ENCODE measurements at places on chromosomes 5 and 9.

- DNase-seq, result no peak
These were observed 46.2 kb downstream of the LHFPL2 start for GRCh38 chr5:78602400-78602799.

DNA sequence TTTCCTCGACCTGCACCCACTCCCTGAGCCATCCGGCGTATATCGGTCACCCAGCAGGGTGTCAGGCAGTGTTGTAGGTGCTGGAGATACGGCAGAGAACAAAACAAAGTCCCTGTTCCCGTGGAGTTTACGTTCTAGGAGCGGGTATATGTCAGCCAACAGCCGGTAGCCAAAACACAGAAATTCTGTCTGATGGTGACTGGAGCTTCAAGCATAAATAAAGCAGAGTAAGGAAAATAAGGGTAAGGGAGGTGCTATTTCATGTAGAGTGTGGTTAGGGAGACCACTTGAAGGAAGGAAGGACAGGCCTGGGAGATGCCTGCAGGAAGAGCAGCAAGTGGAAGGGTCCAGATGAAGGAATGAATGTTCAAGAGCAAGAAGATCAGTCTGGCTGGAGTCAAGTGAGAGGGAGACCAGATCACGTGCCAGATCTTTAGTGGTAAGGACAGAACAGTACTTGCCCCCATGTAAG is 783 bp upstream of the ZFR start:
- DNase-seq, result no peak

DNA sequence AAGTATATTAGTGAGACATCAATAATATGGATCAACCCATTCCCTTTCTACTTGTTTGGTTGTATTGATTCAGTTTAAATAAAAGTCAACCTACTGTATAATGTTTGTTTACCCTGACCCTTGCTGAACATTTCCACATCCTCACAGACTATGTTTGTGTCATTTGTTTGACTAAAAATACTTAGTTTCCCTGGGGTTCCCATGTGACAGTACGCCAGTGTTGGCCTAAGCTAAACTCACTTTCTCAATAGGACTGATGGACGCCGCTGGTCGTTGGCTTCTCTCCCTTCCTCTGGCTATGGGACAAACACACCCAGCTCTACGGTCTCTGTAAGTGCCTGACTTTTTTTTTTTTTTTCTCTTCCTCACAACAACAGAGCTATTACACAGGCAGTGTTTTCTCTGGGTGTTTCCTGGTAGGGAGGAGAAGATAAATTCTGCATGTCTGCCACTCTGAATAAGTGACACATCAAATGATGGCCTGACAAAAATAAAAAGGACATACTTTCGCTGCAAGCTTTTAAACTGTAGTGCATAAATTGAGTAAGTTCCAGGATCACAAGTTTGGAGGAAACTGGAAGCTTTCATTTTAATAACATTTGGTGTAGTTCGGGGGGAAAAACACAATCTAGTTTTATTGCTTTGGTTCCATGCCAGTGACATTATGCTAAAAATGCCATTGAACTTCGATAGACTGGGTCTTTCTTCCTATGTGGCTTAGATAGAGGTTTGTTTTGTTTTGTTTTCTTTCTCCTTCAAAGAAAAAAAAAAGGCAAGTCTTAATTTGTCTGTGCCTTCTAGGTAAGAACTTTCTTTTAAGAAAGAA is 101.0 kb downstream of the CD180 start:
- no peak for DNase-seq

DNA sequence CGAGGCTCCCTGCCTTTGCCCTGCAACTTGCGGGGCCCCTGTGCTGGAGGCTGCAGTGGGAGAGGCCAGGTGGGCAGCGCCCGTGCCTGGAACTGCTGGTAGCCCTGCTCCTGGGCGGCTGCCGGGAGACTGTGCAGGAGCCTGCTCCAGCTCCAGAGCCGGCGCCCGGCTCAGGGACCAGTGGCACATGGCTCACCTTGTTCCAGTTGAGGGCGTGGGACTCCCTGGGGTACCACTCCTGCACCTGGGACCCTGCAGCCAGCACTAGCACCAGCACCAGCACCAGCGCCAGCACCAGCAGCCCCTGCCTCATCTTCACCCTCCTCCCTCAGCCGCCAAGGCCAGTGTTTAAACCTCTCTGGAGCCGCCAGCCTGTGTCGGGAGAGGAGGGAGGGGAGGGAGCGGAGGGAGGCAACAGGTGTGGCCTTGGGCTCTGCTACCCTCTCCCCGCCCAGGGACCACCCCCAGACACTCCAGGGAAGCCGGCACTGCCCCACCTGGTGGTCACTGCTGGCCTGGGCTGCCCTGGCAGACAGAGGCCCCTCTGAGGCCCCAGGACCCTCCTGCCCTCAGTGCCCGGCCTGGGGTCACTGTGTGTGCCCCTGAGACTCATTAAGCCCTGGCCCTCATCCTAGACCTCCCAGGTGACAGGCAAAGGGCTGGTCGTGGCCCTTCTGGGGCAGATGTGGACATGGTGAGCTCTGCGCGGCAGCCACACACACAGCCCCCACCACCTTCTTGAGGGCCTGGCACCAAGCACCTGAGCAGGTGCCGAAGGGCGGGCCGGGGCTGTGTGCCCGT is at the start of gene LCN10:
TSS of gene LCN10 (minus strand) at position 350 of the 801 bp plus-strand sequence. CDS start at position 313, 37 bp downstream.
- no peak for DNase-seq

DNA sequence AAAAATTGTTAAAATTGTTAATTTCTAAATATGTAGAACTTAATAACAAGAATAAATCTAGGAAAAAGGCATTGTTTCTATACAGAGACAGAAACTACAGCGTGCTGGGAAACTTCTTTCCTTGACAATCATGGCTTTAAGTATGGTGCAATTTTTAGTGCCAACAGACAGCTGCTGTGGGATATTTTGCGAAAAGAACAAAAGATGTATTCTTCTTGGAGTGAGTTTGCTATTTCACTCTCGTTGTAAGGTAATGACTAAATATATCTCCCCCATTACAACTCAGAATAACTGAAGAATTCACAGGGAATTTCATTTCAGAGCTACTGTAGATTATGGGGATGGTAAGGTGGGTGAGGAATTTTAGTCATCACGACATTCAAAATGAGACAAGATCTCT is 2055.0 kb upstream of the ACO1 start:
- DNase-seq, result no peak

DNA sequence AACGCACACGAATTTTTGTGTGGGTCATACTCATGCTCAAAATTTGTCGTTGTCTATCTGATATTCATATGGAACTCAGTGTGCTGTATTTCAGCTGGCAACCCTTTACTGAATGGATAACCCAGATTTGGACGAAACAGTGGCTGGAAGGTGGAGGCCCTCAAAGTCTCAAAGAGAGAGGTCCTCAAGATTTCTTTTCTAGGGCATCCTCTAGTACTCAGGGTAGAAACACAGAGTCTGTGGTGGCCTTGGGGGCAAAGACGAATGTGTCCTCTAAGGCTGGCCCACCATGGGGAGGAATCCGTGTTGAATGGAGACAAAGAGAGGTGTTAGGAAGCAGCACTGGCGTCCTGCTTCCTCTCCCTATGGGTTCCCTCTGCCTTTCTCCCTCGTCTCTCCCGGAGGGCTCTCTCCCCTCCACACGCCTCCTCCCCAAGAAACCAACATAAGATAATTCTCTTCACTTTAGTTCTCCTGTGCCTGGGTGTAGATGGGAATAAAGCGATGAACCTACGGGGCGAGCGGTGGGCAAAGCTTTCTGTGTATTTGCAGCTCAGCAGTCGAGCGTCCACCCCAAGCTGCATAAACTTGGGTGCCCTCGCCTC is 333.7 kb downstream of the CWC27 start:
- DNase-seq, result no peak

DNA sequence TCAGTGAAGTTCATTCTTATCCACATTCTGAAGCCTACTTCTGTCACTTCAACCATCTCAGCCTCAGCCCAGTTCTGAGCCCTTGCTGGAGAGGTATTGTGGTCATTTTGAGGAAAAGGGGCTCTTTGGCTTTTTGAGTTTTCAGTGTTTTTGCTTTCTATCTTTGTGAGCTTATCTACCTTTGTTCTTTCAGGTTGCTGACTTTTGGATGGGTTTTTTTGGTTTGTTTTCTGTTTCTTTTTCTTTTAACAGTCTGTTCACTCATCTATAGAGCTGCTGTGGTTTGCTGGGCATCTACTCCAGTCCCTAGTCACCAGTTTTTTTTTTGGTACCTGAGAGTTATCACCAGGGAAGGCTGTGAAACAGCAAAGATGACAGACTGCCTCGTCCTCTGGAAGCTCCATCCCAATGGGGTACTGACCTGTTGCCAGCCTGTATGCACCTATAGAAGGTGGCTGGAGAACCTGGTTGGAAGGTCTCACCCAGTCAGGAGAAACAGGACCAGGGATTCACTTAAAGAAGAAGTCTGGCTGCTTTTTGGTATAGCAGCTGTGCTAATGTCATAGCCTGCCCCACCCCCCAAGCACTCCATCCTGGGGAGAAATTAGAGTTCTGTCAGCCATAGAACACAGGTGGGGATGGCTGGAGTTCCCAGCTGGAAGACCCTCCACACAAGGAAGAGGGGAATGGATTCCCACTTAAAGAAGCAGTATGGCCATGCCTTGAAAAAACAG is 138.6 kb upstream of the TSLP start:
- DNase-seq, result no peak

GRCh38 chr5:151569132-151570046 is 21.7 kb downstream of the FAT2 start:
- peak; percentile 17 for DNase-seq

DNA sequence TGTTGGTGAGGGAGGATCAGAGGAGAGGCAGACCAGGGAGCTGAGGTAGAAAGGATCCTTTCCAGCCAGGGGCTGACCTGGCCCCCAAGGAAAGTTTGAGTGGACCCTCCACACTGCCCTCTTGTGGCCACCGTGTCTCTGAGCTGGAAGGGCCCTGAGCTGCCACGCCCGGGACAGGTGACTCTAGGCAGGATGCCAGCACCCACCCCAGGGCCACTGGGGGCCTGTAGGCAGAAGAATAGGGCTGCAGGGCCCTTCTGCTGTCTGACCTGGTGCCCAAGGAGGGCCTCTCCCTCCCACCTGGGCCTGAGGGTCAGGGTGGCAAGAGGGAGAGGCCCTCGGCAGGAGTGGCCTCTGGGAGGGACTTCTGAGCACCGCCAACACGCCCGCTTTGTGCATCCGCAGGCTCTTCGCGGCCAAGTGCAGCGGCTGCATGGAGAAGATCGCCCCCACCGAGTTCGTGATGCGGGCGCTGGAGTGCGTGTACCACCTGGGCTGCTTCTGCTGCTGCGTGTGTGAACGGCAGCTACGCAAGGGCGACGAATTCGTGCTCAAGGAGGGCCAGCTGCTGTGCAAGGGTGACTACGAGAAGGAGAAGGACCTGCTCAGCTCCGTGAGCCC is 76.8 kb downstream of the LMX1B start:
- peak; percentile 58 for DNase-seq

DNA sequence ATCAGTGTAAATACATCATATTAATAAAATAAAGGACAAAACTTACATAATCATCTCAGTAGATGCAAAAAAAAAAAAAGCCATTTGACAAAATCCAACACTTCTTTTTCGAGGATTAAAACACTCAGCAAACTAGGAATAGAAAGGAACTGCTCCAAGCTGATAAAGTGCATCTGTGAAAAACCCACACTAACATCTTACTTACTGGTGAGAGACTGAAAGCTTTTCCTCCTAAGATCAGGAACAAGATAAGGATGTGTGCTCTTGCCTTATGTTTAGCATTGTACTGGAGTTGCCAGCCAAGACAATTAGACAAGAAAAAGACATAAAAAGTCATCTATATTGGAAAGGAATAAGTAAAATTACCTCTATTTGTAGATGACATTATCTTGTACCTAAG is 120.2 kb upstream of the SAP30L start:
- no peak for DNase-seq

- no peak for DNase-seq
These were observed 86.9 kb downstream of the NUDT12 start for GRCh38 chr5:103475629-103476240.

DNA sequence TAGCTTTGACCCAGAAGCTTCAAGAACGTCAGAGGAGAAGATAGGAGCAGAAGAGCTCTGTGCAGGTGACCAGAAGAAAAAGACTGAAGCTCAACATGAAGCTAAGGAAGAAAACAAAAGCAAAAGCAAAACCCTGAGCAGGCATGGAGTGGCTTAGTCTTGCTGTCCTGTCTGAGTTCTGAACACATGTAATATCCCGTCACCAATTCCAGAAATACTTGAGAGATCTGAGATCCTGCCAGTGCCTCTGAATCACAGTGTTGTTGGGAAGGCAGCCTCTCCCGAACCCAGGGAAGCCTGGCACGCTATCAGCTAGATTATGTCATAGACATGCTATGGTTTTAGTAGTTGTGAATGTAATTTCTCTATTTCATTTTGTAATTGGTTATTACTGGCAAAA is 235.7 kb downstream of the ICE1 start:
- DNase-seq, result no peak

- DNase-seq, result no peak
These were observed 544.7 kb upstream of the KLF4 start for GRCh38 chr9:108033976-108034964.

- DNase-seq, result no peak
These were observed 739.7 kb upstream of the CDH9 start for GRCh38 chr5:27778121-27778520.

- no peak for DNase-seq
These were observed 7.8 kb downstream of the NOL6 start for GRCh38 chr9:33465596-33466564.

DNA sequence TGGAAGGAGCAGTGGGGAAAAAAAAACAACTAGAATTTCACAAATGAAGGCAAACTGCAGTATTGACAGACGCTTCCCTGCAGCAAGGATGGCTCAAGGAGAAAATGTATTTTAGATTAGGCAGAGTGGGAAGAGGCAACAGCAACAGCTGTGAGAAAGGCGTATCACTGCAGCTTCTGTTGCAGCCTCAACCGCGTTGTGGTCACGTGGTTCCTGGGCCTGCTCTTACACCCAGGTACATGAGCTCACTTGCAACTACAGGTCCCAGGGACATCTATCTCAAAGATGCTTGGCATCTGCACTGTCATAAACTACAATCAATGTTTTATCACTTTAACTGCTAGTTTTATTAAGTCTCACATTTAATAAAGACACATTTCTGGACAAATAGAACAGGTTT is 36.0 kb upstream of the GOLM1 start:
- DNase-seq, result no peak

- no peak for DNase-seq
These were observed 113.0 kb downstream of the UGCG start for GRCh38 chr9:112009656-112010055.

- no peak for DNase-seq
These were observed 254.8 kb downstream of the CDK5RAP2 start for GRCh38 chr9:120324996-120325642.

DNA sequence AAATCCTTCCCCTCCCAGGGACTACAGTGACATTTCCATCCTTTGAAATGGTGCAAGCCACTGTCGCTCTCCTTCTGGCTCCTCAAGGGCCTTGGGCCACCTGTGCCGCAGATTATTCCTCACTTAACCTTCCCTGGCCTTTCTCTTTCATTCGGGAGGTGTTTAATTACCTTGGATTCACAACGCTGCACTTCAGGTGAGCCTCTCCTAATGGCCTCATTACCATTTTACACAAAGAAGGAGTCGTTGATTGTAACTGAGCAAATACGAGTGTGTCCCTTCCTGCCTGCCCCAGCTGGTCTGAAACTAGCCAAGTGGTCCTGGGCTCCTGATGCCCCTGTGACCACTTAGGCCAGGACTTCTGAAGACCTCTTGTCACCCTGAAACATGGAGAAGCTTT is 205.0 kb downstream of the CRB2 start:
- no peak for DNase-seq

- DNase-seq, result no peak
These were observed 166.4 kb downstream of the PRR16 start for GRCh38 chr5:120630550-120630949.

GRCh38 chr5:135094339-135095051 is 60.5 kb upstream of the PITX1 start:
- no peak for DNase-seq

- DNase-seq, result no peak
These were observed 115.1 kb upstream of the MTAP start for GRCh38 chr9:21687351-21687750.

Measured in activated naive CD4-positive, alpha-beta T cell treated with Interleukin-2 at 50 U/mL for 16 hours (primary cell).